ENCODE measurements at places on chromosomes 6 and 20.

GRCh38 chr6:21360336-21360735, 233.2 kb upstream of the SOX4 start:
- no peak for DNase-seq

DNA sequence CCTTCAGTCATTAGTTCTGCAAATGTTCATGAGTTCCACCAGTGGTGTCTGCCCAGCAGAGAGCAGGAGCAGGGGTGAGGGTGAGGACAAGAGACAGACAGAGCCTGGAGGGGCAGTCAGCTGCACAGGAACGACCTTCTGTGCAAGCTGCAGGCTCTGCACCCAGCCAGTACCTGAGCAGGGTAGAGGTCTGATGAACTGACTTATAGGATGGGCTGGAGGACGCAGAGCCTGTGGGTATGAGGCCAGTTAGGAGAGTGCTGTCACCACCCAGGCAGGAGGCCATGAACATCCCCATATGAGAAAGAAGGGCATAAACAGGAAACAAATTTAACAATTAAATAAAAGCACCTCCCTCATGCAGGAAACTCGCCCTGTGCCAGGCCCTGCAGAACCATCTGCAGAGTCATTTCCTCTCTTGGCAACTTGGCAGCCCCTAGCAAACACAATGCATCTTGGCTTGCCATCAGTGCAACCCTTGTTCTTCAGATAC, 17.9 kb downstream of the C6orf15 start:
- DNase-seq: no peak

DNA sequence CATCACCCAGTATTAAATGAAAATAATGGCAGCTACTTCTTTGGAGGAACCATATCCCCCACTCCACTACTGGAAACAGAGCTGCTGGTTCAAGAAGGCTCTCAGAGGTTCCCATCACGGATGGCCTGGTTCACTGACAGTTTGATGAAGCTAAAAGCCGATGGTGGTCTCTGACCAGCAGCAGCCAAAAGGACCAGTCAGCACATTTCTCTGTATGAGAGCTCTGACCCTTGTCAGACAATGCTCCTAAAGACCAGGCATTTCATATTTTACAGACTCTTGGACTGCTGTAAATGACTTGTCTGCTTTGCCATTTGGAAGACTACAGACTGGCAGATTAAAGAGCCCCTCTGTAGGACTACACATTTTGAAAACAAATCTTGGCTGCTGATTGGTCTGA, 16.6 kb downstream of the PRKN start:
- DNase-seq: no peak

DNA sequence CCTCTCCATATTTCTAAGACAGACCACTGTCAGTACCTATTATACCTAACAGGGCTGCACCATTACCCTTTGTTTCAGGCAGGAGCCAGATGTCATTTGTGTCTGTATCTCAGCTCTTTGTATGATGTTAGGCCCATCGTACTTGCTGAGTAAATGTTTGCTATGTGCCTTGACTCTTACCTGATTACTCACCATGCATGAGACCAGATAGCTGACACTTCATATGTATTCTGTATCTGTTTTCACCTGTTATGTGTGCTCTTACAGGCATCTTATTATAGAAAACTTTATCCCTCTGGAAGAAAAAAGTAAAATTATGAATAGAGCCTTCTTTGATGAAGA, 31.7 kb upstream of the ASXL1 start:
- no peak for DNase-seq

GRCh38 chr6:79777713-79778579, 146.8 kb downstream of the SH3BGRL2 start:
- DNase-seq: peak; percentile 75

DNA sequence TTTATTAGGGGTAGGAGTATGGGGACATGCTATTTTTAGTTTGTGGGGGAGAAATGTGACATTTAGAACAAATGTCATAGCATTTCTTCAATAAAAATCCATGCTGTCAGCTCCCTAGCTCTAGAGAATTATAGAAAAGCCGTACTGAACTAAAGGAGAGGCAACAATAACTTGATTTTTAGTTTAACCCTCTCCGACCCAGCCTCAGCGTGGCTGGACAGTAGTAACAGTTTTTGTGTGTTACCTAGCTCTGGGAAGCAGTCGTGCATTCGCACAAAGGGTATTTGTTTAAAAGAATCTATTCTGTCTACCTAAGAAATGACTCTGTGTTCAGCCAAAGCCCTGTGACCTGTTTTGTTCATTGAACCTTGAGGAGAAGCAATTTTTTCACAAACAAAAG, 442.4 kb upstream of the SOX4 start:
- DNase-seq: no peak

- no peak for DNase-seq
Observed at GRCh38 chr20:63055575-63056235, 48.9 kb upstream of the BHLHE23 start.

- DNase-seq: no peak
Observed at GRCh38 chr6:33702345-33702977, 9.0 kb downstream of the UQCC2 start.

GRCh38 chr6:112348891-112349635, 1.9 kb downstream of the RFPL4B start:
- no peak for DNase-seq

- DNase-seq: no peak
Observed at GRCh38 chr6:5976811-5977210, 29.9 kb downstream of the NRN1 start.

- DNase-seq: no peak
Observed at GRCh38 chr20:2164966-2165365, 63.3 kb downstream of the STK35 start.

DNA sequence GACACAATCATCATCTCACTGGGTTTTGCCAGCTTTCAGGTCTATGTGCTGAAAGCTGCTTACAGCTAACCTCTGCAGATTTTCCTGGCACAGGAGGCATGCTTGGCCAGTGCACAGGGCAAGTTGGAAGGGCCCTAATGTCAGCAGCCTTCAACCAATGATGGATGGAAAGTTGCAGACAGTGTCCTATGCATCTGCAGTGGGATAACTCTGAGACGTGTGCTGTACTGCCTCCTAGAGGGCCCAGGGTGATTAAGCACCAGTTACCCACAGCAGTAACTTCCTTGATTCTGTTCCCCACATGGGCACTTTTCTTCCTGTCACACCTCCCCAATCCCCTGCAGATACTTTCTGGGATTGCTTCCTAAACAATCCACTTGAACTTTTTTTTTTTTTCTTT, 38.6 kb downstream of the OVOL2 start:
- DNase-seq: no peak

DNA sequence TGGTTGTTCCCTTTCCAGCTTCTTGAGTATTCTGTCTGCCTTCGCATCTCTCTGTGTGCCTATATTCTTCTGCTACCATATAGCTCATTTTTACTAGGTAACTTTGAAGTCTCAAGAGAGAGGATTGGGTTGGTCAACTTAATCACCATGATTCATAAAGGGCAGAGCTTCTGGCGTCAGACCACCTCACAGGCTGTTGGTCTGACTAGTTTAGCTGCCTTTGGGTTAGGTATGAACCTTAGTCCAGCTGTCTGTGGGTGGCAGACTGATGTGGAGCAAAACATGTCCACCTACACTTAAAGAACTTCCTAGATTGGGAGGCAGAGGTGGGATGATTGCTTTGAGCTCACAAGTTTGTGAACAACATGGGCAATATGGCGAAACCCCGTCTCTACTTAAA, 192.2 kb upstream of the SGK1 start:
- DNase-seq: no peak

DNA sequence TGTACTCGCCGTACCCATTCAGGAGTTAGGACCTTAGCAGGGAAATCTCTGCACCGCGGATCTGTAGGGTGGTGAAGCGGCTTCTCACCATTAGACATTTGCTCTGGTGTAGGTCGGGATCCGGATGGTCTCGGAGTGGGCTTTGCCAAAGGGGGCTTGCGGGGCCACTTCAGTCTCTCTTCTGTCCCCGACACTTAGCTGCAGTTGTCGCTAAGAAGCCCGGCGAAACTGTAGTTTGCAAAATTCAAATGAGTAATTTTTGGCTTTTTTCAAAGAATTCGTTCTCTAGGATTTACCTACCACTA, 433 bp downstream of the QRSL1 start:
- no peak for DNase-seq

GRCh38 chr20:49699200-49699992, 14.3 kb downstream of the B4GALT5 start:
- no peak for DNase-seq

DNA sequence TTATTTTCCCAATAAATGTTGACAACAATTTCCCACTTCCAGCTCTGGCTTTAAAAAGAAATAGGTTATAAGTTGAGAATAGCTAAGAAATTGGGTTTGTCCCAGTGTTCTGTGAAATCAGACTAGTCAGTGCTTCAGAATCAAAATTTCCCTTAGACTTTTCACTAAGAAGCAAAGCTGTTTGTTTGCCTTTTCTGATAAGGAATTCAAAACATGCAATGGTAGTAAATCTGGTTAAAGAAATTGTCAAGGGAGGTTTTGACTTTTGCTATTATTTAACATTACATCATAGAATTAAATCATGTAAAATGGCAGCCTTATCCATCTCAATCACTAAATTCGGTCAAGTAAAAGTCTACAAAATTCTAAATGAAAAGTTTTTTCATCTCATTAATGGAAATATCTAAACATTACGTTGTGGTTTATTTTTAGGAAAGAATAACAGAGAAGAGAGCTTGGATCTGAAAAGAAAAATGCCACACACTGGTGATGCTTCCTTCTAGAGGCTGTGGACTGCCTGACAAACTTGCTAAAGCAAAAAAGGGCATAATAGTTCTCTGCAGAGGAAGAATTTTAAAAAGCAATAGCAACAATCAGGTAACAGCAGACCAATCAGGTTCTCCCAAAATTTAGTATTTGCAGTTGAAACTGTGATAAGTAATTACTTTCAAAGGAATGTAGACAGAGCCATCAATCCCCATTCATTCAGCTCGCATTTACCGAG, 36.4 kb downstream of the PLAGL1 start:
- no peak for DNase-seq

- no peak for DNase-seq
Observed at GRCh38 chr6:44058617-44059358, 68.5 kb downstream of the MRPL14 start.

DNA sequence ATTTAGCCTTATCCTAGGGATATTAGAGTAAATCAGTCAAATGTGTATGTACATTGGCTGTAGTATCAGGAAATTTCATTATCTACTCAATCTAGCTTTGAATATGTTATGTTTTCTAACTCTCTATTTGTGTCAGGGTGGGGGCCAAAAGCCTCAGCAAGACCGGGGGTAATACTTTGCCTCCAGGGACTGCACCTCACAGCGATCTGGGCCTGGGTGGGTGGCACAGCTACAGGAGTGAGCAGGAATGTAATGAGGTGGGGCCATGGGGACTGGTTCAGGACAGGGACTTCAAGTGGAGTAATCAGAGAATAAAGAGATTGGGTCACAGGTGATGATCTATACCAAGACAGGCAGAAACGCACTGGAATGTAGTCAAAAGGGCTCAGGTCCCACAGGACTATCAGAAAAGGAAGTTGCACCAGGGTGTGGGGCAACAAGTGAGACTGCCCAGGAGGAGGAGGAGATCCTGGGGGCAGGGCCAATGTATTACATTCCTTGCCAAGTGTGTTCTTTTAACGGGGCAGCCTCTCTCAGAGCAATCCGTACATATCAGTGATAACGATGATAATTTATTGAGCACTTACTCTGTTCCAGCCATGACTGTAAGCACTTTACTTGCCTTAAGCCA, 54.0 kb downstream of the PIGU start:
- DNase-seq: no peak

- DNase-seq: no peak
Observed at GRCh38 chr6:168939796-168940195, 313.9 kb downstream of the THBS2 start.
